ENCODE measurements at places on chromosomes 6 and 20.

DNA sequence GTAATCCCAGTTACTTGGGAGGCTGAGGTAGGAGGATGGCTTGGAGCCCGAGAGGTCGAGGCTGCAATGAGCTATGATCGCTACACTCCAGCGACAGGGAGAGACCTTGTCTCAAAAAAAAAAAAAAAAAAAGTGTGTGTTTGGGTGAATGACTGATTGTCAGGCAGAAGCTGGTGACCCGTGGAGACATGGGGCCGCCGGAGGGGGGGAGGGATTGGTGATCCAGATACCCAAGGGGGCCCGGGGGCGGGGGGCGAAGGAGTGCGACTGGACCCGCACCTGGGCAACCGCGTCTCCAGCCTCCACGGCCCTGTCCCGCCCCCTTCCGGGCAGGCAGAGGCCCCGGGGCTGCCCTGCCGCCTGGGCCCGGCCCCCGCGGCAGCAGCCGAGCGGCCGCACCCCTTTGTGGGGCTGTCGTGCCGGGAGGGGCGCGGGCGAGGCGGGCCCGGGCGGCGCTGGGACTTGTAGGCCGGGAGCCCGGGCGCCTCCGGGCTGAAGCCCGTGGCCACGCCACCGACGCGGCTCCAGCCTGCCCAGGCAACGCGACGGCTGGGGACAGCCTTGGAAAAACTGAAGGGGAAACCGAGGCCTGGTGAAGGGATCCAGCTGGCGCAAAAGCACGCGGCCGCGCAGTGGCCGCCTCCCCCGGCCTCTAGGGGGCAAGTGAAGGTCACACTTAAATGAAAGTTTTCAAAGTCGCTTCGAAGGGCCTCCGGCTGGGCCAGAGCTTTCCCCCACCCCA lies 2.1 kb upstream of the RBM38 start:
- DNase-seq = peak; percentile 54

DNA sequence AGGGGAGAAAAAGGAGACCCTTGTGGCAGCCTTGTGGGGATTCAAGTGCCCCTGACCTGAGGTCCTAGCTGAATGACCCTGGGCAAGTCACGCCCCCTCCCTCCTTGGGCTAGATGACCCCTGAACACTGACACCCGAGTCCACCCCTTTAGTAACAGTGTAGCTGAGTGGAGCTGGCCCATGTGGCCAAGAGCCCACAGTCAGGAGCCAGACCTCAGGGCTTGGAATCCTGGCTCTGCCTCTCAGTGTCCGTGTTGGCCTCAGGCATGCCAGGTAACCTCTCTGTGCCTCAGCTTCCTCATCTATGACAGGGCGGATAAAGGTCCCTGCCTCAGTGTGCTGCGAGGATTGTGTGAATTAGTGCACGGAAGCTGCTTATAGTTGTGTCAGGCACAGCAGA lies 14.3 kb downstream of the IP6K3 start:
- no peak for DNase-seq

DNA sequence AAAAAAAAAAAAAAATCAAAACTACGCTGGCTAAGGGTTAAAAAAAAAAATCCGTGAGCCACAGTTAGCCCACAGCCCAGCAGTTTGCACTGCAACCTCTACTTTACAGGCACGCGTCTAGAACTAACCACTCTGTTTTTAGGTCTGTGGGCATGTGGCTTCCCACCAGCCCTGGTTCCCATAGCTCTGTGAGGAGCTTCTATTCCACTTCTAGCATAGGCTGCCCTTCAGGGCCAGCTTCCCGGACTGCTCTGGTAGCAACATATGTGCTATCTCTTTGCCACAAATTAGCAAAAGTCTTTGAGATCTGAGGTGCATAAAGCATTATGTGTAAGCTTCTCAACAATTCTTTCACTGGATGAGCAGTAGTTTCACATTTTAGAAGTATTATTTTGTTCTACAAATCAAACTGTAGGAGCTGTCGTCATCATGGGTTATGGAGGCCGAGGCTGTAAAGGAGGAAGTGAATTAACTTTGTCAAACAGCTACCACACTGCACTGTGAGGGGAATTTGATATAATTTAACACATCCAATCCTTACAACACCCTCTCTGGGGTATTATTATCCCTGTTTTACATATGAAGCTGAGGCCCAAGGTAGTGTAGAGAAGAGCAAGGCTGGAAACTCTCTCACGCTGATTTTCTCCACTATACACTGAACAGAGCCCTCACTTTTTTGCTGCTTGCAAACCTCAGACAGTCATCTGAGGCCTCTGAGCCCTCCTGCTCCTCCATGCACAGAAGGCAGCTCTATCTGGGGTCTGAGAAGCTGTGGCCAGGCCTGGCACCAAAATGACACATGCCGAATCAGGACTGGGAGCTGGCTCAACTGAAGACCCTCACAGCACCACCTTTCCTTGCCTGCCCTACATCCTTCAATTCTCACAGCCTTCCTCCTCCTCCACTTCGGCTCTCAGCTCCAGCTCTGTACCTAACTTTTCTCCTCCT lies 35.4 kb downstream of the MAN1A1 start:
- no peak for DNase-seq

GRCh38 chr6:111523484-111524167 lies 40.6 kb upstream of the REV3L start:
- DNase-seq = no peak

- no peak for DNase-seq
Measured at GRCh38 chr6:134766497-134766896, 183.4 kb downstream of the ALDH8A1 start.

DNA sequence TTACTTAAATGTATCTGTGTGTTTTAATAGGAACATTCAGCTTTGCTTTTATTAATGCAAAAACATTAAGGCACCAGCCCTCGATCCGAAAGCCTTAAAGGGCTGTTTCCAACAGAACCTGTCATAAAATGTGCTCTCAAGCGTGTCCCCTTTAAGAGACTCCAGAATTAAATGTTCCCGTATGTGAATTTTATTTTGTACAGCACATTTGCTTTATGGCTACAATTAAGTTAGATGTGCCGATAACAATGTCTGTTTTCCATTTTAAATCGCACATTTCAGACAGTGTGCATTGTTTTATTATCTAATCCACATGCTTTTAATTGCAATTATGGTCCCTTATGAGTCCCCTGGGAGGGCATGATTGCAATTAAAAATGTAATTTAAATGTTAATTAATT lies 198.9 kb downstream of the TSHZ2 start:
- no peak for DNase-seq

DNA sequence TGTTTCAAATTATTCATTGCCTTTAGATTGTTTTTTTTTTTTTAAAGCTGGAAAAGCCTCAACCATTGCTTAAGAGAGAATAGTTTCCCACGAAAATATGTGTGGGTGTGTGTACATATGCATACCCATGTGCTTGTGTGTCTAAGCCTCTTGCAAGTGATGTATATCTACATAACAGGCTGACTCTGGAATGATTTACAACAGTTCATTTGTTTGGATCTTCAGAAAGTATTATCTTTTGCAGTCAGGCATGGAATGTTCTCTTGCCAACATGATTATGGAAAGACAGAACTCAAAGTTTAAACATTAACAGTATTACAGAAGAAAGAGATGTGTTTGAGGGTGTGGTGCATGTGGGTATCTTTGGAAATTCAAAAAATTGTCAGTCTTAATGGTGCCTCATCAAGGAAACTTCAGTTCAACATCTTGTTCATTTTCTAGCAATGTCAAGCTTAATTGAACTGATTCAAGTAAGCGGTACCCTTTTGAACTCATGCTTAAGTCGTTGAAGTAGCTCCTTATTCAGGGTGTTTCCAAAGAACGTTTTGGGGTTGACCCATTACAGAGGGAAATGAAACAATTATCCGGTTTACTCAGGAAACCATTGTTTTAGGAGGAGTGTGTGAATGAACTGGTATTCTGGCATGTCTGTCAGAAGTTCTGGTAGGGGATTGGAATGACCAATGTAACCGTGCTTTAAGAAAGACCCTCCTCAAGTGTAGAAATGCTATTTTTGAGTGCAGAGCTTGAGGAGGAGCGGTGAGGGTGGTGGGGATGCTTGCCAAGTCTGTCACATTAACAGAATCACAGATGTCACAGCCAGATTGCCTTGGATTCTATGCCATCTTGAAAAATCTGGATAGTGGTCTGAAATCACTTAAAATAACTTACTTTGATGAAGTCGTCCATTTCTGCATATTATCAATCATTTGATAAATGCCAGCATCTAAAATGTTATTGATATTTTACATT lies 60.3 kb downstream of the ADGRG6 start:
- no peak for DNase-seq

DNA sequence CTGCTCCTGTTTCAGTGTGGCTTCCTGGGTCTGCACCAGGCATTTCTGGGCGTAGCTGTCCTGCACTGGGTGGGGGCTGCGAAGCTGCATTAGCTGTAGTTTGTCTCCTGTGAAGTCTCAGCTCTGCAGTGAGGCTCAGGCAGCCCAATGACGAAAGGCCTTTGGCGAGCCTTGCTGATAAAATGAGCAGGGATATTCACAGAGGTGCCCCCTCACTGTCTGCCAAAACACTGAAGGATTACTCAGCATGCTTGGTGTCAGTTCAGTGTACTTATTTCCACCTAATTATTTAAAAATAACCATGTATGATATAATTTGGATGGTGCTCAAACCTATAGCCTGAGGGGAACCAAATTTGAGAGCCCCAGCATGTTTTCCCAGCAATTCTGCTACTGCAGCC lies 73.5 kb downstream of the ECT2L start:
- DNase-seq = no peak

DNA sequence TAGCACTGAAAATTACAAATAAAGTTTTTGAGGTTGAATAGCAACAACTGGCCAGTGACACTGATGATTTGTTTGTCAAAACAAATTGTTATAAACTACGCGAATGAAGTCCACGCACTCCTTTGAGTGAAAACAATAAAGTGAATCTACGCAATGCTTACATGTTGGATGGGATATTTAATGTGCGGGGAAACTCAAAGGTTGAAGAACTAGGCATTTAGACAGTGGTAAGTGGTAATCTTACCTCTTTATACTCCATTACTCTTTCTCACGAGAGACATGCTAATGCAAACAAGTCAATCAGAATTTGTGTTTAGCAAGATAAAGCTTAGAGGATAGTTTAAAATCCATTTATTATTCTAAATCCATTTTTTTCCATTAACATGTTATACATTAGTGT lies 606.4 kb downstream of the KHDRBS2 start:
- DNase-seq = no peak

GRCh38 chr20:21159658-21160380 lies 33.9 kb downstream of the KIZ start:
- no peak for DNase-seq

DNA sequence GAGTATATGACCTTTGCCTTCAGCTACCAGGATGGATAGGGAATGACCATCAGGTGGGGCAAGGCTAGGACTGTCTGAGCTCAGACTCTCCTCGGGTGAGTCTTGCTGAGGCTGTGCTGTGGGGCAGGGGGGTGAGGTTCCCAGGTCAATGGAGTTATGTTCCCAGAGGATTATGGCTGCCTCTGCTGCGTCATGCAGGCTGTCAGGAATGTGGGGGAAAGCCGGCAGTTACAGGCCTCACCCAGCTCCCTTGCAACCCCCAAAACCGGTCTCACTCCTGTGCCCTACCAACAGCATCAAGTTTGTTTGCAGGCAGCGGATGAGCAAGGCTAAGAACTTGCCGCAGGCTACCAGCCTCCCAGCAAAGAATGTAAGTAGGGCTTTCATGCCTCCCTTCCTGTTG lies 93.5 kb downstream of the ESR1 start:
- DNase-seq = no peak

DNA sequence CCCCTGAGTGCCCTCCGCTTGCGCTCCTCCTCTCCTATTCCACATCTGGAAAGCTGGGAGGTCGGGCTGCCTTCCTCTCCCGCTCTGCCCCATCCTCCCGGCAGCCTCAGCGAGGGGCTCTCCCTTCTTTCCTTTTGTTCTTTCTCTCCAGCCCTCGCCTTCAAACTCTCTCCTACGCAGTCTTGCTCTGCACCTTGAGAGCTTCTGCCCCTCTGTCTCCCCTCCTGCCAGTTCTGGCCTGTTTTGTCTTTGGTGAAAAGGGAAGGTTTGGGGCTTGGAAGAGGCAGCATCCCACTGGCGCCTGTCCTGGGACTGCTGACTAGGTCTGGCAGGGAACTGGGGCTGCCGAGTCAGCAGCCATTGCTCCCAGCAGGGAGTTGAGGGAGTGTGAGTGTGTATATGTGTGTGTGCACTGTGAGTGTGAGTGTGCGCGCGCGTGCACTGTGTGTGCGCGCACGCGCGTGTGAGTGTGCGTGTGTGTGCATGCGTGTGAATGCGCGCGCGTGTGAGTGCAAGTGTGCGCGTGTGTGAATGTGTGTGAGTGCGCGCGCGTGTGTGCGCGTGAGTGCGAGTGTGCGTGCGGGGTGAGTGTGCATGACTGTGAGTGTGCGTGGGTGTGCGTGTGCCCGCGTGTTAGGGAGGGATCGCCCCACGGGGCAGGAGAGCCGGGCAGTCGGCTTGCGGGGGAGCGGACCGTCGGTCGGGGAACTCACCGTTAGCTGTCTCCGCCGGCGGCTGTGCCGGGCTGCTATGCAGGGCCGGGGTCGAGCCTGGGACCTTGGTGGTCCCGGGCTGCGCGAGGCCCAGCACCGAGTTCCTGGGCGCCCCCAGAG lies 523 bp downstream of the CPXM1 start:
- no peak for DNase-seq

- no peak for DNase-seq
Measured at GRCh38 chr6:16277101-16277981, 39.0 kb downstream of the GMPR start.

- no peak for DNase-seq
Measured at GRCh38 chr6:21947731-21948386, 349.0 kb downstream of the PRL start.

DNA sequence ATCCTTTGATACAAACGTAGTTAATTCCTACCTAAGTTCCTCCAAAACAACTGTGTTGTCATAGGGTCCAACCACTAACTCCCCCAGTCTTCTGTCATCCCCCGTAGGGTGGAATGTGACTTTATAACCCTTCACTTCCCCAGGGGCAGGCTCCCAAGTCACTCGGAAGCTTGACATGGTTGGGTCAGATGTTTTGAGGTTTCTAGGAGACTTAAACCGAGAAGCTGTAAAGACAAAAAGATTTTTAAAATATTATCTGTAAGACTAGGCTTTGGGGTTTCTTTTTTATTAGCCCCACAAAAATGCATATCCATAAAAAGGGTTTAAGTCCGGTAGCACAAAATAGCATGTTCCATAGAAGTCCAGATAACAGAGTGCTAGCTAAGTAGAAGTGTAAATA lies 50.2 kb downstream of the COL12A1 start:
- DNase-seq = no peak

DNA sequence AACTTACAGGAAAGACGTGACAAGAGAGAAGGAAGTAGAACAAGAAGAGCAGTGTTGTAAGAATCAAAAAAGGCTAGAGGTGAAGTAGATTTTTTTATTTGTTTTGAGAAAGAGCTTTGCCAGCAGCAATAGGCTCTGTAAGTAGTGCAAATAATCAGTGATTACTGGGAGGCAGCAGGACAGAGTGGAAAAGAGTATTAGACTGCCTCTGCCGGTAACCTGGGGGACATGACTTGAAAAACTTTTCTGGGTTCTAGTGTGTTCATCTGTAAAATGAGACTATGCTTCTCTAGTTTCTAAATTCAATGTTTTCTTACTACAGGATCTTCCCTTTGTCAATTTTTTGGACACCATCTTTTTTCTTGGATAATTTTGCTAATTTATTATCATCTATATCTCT lies 5.8 kb upstream of the IRAK1BP1 start:
- no peak for DNase-seq

Data from CD4-positive, alpha-beta T cell treated with Interleukin-15 for 4 hours (primary cell).